ENCODE measurements at places on chromosomes 3 and 15.

DNA sequence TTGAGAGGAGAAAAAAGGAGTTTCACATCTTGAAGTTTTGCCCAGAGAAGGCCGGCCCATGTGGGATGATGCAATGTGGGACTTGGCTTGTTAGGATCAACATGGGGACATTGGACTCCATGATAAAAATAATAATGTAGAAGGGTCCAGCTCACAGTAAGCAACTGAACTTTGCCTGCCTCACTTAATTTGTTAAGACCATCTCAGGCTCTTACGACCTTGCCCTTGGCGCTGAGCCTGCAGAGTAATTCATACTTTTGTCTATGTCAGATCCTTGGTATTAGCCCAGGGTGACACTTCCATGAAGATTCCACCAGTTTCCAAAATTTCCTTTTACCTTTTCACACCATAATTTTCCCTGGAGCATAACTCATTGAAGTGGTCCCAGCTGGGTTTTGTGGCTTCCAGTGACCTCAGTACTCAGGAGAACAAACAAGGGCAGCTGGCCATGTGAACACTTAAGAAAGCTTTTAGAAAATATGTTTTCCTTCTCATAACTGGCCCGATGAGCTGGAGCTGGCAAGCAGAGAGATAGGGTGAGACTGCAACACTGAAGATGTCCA is 315.4 kb upstream of the RASGRP1 start:
- no peak for DNase-seq

DNA sequence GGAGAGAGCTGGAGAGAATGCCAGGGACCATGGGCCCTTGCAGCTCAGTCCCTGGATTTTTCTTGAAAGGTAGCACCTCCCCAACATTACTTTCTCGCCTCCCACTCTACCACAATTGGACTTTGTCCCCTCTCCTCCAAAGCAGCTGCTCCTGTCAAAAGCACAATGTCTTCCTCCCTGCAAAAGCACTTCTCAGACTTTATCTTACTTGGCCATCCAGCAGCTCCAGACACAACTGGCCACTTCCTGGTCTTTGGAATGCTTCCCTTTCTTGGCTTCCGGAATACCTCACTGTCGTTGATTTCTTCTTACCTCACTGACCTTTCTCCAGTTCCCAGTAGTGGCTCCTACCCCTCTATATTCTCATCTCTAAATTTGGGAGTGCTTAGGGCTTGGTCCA is 134.6 kb upstream of the PROK2 start:
- DNase-seq = no peak

DNA sequence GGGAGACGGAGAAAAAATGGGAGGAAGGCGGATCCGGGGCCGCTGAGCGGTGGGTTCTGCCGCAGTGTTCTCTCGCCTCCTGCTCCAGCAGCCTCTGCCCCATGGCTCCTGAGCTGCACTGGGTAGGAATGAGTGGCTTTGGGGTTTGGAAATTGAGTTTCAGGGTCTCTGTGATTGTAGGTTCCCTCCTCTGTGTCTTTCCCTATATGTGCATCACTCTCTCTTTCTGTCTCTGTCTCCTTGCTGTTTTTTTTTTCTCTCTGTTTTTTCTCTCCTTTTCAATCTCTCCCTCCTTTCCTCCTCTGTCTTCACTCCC is 1.9 kb downstream of the GRM7 start:
- DNase-seq = no peak

DNA sequence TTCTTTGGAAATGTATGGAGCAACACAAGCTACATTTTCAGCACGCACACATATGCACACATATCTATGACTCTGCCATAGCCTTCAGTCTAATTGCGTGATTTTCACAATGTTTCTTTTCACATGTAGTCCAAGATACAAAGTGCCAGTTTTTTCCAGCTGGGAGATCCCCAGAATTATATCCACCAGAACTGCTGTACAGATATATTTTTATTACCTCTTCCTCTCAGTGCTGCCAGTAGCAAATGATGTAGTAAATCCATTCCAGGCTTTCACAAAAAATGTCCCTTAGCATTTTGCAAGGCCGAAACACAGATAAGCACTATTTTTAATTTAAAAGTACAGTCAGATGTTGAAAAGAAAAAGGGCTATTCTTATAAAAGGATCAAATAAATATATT is 719.8 kb upstream of the SEMA6D start:
- DNase-seq = no peak

DNA sequence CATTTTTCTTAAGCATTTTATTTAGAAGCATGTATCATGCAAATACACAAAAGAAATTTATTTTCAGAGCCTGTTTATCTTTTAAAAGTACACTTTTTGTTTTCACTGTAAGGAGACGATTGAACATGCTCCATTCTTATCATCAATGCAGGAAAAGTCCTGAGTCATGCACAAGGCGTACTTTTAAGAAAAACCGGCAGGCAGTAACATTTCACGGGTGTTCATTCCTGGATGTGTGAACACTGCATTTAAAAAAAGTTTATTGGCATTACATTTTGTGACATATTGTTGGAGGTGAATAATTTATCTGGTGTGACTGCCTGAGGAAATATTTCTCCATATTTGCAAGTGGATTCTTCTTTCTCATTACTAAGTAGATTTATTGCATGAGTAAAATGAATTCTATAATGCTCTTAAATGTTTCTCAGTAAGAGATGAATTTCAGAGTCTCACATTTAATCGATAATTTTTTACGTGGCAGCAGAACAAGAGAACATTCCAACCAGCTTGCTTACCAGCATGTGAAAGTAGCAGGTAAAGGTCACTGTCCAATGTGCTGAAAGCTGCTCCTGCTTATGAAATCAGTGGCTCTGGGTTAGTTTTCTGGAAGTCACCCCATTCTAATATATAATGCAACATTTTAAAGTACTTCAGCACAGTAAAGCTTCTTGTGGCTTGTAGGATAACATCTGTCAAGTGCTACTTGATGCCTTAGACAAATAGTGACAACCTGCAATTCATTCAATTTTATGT is 87.0 kb downstream of the SV2B start:
- DNase-seq = no peak

DNA sequence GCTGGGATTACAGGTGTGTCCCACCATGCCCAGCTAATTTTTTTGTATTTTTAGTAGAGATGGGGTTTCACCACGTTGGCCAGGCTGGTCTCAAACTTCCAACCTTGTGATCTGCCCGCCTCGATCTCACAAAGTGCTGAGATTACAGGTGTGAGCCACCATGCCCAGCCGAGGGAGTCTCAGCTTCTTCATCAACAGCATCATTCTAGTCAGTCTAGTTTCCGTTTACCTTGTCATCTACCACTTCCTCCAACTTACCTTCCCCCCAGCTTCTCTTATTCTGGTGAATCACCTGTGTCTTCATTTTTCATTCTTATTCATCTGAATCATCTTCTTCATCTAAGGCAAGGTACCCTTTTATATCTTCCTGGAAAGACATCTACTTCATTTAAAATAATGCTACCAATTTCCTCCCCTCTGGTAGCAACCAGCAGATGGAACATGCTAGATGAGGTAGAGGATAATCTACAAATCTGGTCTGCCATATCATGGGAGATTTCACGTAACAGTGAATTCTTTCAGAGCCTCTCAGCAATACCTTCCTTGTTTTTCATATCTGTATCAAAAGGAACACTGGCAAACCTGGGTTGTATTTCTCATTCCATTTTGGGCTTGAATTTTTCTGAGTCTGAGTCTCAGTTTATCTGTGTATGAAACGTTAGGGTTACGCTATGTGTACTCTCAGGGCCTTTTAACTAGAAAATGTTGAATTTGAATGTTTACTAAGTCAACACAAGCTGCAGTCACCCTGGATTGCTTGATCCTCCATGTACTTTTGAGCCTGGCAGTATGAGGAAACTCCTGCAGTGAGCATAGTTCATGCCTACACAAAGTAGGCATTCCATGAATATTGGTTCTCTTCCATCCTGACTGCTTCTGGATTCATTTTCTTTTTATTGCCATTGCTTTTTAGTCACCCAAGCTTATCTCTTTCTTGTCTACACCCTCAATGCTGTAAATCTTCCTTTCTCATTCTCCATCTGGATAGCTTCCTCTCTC is 16.8 kb downstream of the LPP start:
- DNase-seq = no peak

DNA sequence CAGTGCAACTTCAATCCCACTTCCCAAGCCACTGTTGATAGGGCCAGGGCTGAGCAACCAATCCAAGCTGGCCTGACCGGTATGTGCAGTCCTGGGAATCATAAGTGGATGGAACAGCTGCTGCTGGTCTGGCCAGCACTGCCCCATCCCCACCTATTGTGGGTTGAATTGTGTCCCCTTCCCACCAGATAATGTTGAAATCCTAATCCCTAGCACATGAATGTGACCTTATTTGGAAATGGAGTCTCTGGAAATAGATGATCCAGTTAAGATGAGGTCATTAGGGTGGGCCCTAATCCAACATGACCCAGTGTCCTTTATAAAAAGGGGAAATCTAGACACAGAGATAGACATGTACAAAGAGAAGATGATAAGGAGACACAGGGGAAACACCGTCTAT is 13.7 kb upstream of the PDIA5 start:
- no peak for DNase-seq

DNA sequence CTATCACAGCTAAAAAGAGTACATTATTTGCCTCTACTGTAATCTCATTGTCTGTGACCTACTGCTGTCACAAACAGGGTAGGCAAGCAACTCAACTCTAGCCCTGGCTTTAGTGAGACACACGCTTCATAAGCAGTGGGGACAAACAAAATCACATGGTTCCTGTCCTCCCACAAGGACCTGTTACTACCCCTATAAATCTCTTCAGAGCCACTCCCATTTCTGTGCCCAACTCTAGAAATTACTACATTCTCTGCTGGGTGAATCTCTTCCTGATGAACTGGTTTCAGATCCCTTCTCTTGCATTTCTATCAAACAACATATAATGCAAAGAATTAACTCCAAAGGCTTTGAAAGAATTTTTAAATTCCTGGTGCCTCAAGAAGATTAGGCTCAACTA is 117.3 kb downstream of the DMXL2 start:
- DNase-seq = no peak

DNA sequence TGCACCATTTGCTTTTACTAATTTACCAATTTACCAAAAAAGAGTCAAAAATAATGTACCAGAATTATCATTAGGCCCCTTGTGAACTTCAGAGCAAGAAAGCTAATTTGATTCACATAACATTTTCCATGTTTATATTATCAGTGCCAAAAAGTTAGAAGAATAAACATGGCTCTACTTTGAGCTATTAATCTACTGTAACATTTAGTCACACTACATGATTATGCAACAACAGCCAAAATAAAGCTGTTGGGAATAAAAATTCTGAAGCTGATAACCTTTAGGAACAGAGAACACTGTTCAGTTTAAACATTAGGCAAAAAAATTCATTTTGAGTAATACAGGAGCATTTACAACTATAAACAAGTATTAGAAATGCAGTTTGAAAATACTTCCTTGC is 63.6 kb downstream of the PROS1 start:
- no peak for DNase-seq

DNA sequence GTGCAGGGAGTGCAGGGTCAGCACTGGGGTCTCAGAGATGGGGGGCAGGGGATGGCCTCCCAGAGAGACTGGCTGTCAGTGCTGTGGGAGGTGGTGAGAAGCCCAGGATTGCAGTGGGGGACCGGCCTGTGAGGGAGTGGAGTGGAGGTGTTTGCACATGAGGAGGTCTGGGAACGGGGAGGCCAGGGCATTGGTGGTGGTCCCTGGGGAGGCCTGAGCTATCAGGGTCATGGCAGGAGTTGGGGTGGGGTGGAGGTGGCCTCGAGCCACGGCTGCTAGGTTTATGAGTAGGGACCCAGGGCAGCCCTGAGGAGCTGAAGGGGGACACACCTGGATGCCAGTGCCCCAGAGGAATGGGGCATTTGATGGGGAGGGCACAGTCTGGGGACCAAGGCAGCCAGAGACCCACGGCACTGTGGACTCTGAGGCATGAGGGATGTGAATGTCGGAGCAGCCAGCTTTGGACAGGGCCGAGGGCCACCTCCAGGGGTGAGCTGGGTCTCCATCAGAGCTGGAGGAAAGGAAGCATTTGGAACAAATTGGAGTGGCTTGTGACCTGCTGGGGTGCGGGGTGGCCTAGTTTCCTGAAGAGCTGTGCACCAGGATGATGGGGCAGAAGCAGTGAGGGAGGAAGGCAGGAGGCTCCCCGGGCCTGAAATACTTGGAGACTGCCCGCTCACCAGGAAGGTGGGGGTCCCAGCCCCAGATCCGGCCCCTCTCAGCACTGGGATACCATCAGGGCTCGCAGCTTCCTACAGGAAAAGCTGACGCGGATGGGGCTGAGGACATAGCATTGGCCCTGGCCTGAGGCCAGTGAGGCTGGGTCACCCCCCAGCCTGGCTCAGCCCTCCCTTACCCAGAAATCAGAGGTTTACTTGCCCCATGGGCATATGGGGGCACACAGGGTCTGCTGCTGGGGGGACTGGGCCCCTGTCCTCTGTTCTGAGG is 9.5 kb upstream of the CSPG4 start:
- no peak for DNase-seq

GRCh38 chr15:96361309-96362010 is 31.0 kb downstream of the NR2F2 start:
- DNase-seq = no peak

DNA sequence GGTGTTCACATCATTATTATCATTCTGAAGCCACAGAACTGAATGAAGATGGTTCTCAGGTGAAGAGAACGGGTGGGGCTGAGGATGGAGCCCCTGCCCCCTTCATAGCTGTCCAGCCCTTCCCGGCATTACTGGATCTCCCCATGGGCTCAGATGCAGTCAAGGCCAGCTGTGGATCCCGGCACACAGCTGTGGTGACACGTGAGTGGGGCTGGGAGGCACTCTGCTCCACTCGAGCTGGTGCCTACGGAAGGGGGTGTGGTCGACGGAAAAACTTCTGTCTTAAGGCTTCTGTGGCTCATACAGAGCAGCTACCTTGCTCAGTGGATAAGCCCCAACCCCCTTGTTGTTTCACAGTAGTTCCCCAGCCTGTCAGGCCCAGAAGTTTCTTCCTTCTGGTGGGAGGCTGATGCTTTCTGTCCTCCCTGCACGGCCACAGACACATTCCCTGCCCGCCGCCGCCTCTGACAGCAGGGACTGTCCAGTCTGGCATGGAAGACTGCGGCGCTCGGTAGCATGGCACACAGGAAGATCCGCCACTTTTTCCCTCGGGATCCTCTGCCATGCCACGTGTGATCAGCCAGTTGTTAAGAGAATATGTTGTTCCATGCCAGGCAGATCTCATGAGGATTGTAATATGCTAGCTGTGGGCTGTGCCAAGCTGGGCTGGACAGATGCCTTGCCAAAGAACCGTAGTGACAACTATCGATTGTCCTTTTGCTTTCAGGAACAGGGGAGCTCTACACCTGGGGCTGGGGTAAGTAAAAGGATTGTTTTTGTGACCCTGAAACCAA is 5.8 kb downstream of the RCCD1 start:
- no peak for DNase-seq
